Stimulated activated CD8-positive, alpha-beta memory T cell treated with anti-CD3 and anti-CD28 coated beads, Interleukin-2, amount 100 ng/mL, for 48 hours (primary cell): ENCODE measurements at places on chromosomes 1 and 21.

DNA sequence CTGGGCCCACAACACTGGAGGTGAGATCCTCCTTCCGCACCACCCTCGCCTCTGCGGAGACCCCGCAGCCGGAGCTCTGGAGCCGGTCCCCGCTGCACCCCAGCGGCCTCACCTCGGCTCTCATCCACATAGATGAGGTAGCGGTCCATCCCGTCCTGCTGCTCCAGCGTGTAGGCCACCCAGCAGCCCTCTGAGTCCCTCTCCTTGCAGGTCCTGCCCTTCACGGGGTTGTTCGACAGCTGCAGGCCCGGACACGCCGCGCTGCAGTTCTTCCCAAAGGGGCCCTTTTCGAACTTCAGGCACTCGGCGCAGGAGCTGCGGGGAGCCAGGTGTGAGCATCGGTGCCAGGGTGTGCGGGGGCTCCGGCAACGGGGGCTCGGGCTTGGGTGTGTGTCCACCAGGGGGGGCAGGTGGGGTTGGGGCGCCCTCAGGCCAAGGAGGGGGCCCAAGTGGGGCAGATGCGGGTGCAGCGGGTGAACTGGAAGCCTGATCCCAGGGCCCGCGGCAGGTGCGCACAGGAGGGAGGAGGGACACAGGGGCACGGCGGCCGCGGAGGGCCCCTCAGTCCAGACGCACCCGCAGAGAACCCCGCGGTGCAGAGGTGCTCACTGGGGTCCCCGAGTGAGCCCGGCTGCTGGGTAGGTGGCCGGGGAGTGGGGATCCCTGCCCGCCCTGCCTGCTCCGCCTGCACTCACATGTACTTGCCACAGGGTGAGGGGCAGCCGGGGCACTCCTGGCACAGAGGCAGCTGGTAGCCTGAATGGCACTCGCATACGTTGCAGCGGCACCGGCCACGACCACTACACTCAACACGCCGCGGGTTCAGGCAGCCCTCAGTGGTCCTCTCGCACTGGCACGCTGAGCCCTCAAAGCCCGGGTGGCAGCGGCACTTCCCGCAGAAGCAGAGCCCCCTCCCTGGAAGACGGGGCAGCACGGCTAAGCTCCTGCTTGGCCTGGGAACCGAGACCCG is 15.4 kb upstream of the PTTG1IP start:
- no peak for DNase-seq

- DNase-seq, result no peak
Measured at GRCh38 chr1:31761883-31762282, 2.3 kb downstream of the ADGRB2 start.

DNA sequence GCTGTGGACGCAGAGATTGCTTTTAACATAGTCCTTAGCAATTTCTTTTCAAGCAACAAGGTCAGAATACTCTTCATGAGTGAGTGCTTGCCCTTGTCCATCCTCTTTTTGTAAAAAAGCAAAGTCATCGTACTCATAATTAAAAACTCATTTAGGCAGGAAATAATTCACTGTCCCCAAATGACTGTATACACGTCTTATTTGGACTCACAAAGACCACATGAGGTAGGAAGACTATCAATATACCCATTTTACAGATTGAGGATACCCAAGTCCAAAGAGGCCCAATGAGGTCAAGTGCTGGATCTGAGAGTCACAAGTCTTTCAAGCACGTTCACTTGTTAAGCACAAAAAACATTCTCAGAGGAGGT is 13.2 kb downstream of the ITPKB start:
- DNase-seq, result no peak

GRCh38 chr1:228472655-228473054 is 14.5 kb upstream of the RNF187 start:
- no peak for DNase-seq

DNA sequence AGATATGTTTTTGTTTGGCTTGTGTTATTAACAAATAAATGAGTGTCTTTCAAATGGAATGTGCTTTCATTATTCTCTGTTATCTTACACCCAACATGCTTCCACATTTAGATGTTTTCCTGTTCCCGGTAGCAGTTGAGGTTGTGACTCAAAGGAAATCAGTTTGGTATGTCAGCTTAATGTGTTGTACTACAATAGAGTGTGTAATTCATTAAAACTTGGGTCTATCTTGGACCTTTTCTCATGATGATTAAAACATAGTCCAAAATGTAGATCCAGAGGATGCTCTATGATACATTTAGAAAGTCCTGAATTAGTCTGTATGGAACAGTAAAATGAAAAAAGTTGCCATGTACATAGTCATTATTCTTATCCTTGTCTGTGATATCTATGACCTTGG is 26.7 kb downstream of the RTCA start:
- no peak for DNase-seq

- no peak for DNase-seq
Measured at GRCh38 chr21:45602106-45602505, 41.4 kb upstream of the PCBP3 start.
